ENCODE measurements at places on chromosomes 7 and 10. TPM values are rescaled to one million over a fixed set of nuclear protein-coding genes. Genes with fewer than 3 reads are reported as not detected.

HOXA5 gene
- 5.8 TPM for total RNA-seq

CCDC172 gene
- total RNA-seq: not detected

INSYN2A gene
- 0.36 TPM for total RNA-seq

HERPUD2 gene
- 32.9 TPM for total RNA-seq

ZNF467 gene
- not detected for total RNA-seq

LHPP gene
- total RNA-seq: 11.5 TPM

C10orf67 gene
- total RNA-seq: not detected

SLC18A3 gene
- not detected for total RNA-seq

ODAD2 gene
- total RNA-seq: 0.59 TPM

SFTPD gene
- 0.36 TPM for total RNA-seq

NEUROG3 gene
- not detected for total RNA-seq

CADPS2 gene
- total RNA-seq: 26.2 TPM

SFMBT2 gene
- total RNA-seq: under 0.01 TPM

SVOPL gene
- total RNA-seq: not detected

TLL2 gene
- total RNA-seq: 0.36 TPM

HOXA7 gene
- 4.4 TPM for total RNA-seq

SFRP4 gene
- 151 TPM for total RNA-seq

HOXA6 gene
- 5.0 TPM for total RNA-seq

MYO1G gene
- 0.29 TPM for total RNA-seq

SMO gene
- total RNA-seq: 23.9 TPM

CH25H gene
- total RNA-seq: 13.0 TPM

ACTL6B gene
- total RNA-seq: not detected

ADCY1 gene
- total RNA-seq: 0.59 TPM

NEUROD6 gene
- total RNA-seq: not detected

DYNC1I1 gene
- 2.2 TPM for total RNA-seq

ALDH18A1 gene
- total RNA-seq: 98.4 TPM

GPR146 gene
- total RNA-seq: 5.1 TPM

CALD1 gene
- 1,123 TPM for total RNA-seq

DNAJC2 gene
- total RNA-seq: 19.2 TPM

THAP5 gene
- 25.7 TPM for total RNA-seq

POLL gene
- total RNA-seq: 17.1 TPM
